Stomach (tissue), 19 donors: ENCODE measurements at places on chromosomes 3 and 15. TPM values are rescaled to one million over a fixed set of nuclear protein-coding genes. Genes with fewer than 3 reads are reported as not detected.

CXCR6 gene
- 0.70 TPM for polyA plus RNA-seq

CISH gene
- 6.8 TPM for polyA plus RNA-seq

TOPBP1 gene
- 5.5 TPM for polyA plus RNA-seq

NAA80 gene
- polyA plus RNA-seq = 9.7 TPM

GPR15 gene
- polyA plus RNA-seq = not detected

PBRM1 gene
- polyA plus RNA-seq = 6.0 TPM

TLR9 gene
- polyA plus RNA-seq = not detected

SERINC4 gene
- 0.55 TPM for polyA plus RNA-seq

NPAP1 gene
- polyA plus RNA-seq = not detected

ITIH1 gene
- polyA plus RNA-seq = 1.9 TPM

DTX3L gene
- polyA plus RNA-seq = 9.2 TPM
